Spinal cord (tissue), 10 donors: ENCODE measurements at places on chromosomes 4 and X. TPM values are rescaled to one million over a fixed set of nuclear protein-coding genes. Genes with fewer than 3 reads are reported as not detected.

PNMA3 gene
- total RNA-seq: 15.8 TPM

RPS6KA6 gene
- 7.1 TPM for total RNA-seq

ODAM gene
- not detected for total RNA-seq

VCX3A gene
- not detected for total RNA-seq

VCX gene
- not detected for total RNA-seq

SLC6A14 gene
- total RNA-seq: not detected

NSUN7 gene
- 8.2 TPM for total RNA-seq

ADRA2C gene
- 7.5 TPM for total RNA-seq

MAGEB10 gene
- total RNA-seq: not detected

RRH gene
- 0.79 TPM for total RNA-seq

UGT2A1 gene
- total RNA-seq: not detected

GYG2 gene
- 26.1 TPM for total RNA-seq

HDX gene
- 8.6 TPM for total RNA-seq

S100G gene
- total RNA-seq: not detected

CCDC120 gene
- total RNA-seq: 1.6 TPM
